ENCODE measurements at places on chromosomes 3 and 15. TPM values are rescaled to one million over a fixed set of nuclear protein-coding genes. Genes with fewer than 3 reads are reported as not detected.

Gene TMEM115
- total RNA-seq, result 23.9 TPM

Gene CCR3
- total RNA-seq, result 0.64 TPM

Gene CHDH
- total RNA-seq, result 32.4 TPM

Gene CSPG4
- 0.20 TPM for total RNA-seq

Gene MAPKBP1
- 16.2 TPM for total RNA-seq

Gene TGM4
- not detected for total RNA-seq

Gene OXTR
- 3.9 TPM for total RNA-seq

Gene MME
- total RNA-seq, result 0.52 TPM

Gene FSTL1
- total RNA-seq, result 1.4 TPM

DNA sequence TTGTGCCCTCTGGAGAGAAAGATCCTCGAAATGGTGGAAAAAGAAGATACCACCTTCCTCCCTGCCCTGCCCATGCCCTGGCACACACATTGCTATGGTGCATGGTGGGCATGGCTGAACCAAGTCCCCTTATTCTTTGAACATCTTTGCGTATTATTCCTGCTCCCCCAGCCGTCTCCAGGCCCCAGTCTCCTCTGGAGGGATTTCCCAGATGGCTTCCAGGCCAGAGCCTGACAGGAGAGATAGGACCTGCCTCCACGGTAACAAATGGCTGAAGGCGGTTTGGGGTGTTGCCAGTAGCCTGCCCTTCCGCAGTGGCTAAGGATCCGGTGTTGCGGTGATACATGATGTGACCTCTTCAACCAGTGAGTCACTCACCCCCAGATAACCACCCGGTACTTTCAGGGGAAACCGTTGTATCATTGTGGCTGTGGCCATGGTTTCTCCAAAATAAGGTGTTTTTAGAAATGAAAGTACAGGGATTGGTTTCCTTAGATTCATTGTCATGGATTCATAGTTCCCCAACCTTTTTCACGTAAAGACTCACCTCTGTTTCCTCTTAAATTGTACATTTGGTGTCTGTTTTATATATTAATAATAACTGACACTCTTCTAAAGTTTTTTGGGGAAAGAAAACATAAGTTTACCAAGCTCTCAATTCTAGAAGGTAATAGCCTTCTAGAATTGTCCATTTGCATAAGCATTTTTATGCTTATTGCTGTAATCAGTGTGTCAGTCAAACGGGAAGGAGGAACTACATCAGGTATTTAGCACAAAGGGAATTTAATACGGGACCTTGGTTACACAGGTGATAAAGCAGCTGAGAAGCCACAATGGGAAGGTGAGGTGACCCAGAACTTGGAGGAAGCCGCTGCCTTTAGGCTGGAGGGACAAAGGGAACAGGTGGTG is 25.9 kb downstream of the SMAD3 start:
- no peak for DNase-seq
- no peak overlapping the region for H3K4me3 ChIP-seq
- H3K27ac ChIP-seq, result no peak overlapping the region

- no peaks in the 10 kb centered on the region for H3K27me3 ChIP-seq
- no peak for DNase-seq
- no peaks in the 10 kb centered on the region for H3K36me3 ChIP-seq
- no peak overlapping the region for H3K4me3 ChIP-seq
Observed at GRCh38 chr3:171695426-171695825, 114.9 kb downstream of the PLD1 start.

GRCh38 chr15:64694816-64695215 is 80.6 kb downstream of the RBPMS2 start:
- peaks cover 2% of the 10 kb centered on the region for H3K36me3 ChIP-seq
- peaks cover 5% of the 10 kb centered on the region for H3K4me1 ChIP-seq
- no peak overlapping the region for H3K4me3 ChIP-seq
- no peaks in the 10 kb centered on the region for H3K27me3 ChIP-seq

GRCh38 chr15:78155355-78155939 is 6.3 kb downstream of the IDH3A start:
- no peak for DNase-seq
- H3K36me3 ChIP-seq, result no peaks in the 10 kb centered on the region
- H3K27me3 ChIP-seq, result no peaks in the 10 kb centered on the region
- H3K4me3 ChIP-seq, result no peak overlapping the region
- no peaks in the 10 kb centered on the region for H3K4me1 ChIP-seq

DNA sequence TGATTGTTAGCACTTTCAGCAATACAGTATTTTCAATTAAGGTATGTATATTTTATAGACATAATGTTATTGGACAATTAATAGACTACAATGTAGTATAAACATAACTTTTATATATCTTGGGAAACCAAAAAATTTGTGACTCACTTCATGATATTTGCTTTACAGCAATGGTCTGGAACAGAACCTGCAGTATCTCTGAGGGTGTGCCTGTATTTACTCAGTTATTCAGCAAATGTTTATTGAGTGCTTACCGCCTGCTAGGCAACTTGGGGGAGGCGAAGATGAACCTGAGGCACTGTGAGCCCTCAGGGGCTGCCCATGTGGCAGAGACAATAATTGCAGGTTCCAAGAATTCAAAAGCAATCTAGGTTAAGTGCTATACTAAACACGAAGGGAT is 144.8 kb downstream of the GABRB3 start:
- H3K36me3 ChIP-seq, result no peaks in the 10 kb centered on the region
- no peak for DNase-seq
- no peak overlapping the region for H3K27ac ChIP-seq
- H3K4me1 ChIP-seq, result no peaks in the 10 kb centered on the region

- no peaks in the 10 kb centered on the region for H3K27me3 ChIP-seq
- H3K4me1 ChIP-seq, result no peaks in the 10 kb centered on the region
- DNase-seq, result no peak
Observed at GRCh38 chr15:88835119-88835518, 31.9 kb downstream of the ACAN start.

GRCh38 chr3:140290105-140290504 is 355.1 kb downstream of the CLSTN2 start:
- H3K4me1 ChIP-seq, result no peaks in the 10 kb centered on the region
- H3K4me3 ChIP-seq, result no peak overlapping the region

GRCh38 chr3:134517791-134518190 is 31.9 kb downstream of the CEP63 start:
- no peak overlapping the region for H3K4me3 ChIP-seq
- no peak for DNase-seq
- H3K4me1 ChIP-seq, result peaks cover 8% of the 10 kb centered on the region
- H3K36me3 ChIP-seq, result no peaks in the 10 kb centered on the region
- no peak overlapping the region for H3K27ac ChIP-seq
- H3K27me3 ChIP-seq, result no peaks in the 10 kb centered on the region

DNA sequence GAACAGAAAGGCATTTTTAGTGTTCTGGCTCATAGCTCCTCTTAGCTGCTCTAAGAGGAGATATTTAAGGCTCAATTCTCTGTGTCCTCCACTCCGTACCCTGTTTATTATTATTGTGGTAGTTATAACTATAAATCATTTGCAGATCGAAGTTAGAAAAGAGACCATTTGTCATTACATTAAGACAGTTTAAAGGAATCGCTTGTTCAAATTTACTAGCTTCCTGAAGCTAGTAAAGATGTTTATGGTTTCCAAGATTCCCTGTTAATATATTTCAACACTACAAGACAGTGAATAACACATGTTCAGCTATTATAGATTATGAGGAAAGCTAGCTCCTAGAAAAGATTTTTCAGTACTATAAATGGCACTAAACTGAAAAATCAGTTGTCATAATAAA is 12.6 kb downstream of the ATXN7 start:
- no peak overlapping the region for H3K4me3 ChIP-seq
- H3K4me1 ChIP-seq, result peaks cover 12% of the 10 kb centered on the region
- no peak for DNase-seq
- H3K36me3 ChIP-seq, result no peaks in the 10 kb centered on the region
- H3K27ac ChIP-seq, result no peak overlapping the region

GRCh38 chr3:127697551-127698240 is 24.9 kb downstream of the ABTB1 start:
- peak; percentile 73 for DNase-seq
- H3K27me3 ChIP-seq, result no peaks in the 10 kb centered on the region
- no peak overlapping the region for H3K4me3 ChIP-seq
- no peaks in the 10 kb centered on the region for H3K4me1 ChIP-seq

DNA sequence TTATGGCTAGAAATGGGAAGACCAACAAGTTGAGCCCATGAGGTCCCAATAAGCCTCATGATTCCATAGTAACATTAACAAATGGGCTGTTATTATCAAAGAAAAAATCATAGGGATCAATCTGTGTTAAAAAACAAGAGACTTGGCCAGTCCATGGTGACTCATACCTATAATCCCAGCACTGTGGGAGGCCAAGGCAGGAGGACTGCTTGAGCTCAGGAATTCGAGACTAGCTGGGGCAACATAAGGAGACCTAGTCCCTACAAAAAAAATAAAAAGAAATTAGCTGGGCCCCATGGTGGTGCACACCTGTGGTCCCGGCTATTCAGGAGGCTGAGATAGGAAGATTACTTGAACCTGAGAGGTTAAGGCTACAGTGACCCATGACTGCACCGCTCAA is 124.8 kb downstream of the DMXL2 start:
- DNase-seq, result no peak
- H3K36me3 ChIP-seq, result no peaks in the 10 kb centered on the region
- H3K4me1 ChIP-seq, result 0 out of 2 replicates have a peak, but pooled peaks cover 2% of the 10 kb centered on the region
- H3K4me3 ChIP-seq, result no peak overlapping the region
- no peak overlapping the region for H3K27ac ChIP-seq

DNA sequence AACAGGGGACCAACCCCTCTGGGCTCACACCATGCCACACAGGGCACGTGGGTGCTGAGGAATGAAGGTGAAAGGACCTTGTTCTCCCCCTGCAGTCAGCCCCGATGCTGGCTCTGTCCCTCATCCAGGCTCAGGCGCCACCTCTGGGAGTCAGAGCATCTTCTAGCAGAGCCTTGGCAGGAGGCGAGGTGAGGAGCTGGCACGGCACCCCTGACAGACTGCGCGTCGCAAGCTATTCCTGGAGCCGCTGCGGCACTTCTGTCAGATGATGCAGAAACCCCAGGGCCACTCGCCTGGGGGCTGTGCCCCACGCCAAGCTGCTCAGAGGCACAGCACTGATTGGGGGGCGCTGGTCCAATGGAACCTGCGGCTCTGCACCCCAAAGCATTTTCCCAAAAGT is 62.0 kb downstream of the MGLL start:
- H3K4me1 ChIP-seq, result no peaks in the 10 kb centered on the region
- no peak overlapping the region for H3K4me3 ChIP-seq
- H3K27ac ChIP-seq, result no peak overlapping the region
- H3K36me3 ChIP-seq, result no peaks in the 10 kb centered on the region
- H3K27me3 ChIP-seq, result no peaks in the 10 kb centered on the region
- no peak for DNase-seq

DNA sequence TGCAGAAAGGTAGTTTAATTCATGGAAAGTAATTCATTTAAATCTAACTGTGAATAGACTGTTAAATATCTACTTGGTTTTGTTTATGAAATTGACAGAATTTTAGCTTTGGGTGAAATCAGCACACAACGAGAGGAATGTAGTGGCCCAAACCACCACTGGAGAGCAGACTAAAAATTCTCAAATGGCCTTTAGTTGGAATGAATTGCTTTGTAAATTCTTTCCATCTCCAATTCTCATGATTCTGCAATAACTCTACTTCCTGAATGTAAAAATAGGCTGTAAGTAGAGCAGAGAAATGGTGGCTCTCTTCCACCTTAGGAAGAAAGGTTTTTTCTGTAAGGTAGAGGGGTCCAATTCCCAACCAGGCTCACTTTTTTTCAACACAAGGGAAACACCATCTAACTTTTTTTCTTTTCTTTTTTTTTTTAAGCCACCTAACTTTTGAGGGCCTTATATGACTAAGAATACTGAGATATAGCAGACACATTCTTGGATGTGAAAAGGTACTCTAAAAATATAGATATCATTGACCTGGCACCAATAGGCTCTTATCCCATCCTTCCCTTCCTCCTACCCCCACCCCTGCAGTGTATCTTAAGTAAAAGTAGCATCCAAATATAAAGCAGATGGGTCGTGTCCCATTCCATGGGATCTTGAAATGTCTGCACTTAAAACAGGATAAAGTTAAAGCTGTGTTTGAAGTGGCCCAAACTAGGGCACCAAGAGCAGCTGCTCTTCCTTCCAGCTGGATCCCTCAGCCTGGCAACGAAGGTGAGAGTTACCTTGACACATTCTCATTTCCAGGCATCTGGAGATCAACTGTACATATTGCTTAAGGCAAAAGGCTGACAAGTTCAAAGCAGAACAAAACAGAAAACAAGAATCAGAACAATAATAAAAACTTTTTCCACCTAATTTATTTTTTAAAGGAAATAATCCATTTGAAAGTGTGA is 194.1 kb downstream of the TPRG1 start:
- H3K4me1 ChIP-seq, result peaks cover 10% of the 10 kb centered on the region
- H3K27me3 ChIP-seq, result no peaks in the 10 kb centered on the region
- H3K36me3 ChIP-seq, result no peaks in the 10 kb centered on the region
- no peak overlapping the region for H3K27ac ChIP-seq
- H3K4me3 ChIP-seq, result no peak overlapping the region

GRCh38 chr3:152321955-152322377 is 53.2 kb downstream of the MBNL1 start:
- H3K27me3 ChIP-seq, result no peaks in the 10 kb centered on the region
- H3K27ac ChIP-seq, result no peak overlapping the region
- H3K36me3 ChIP-seq, result no peaks in the 10 kb centered on the region
- no peak overlapping the region for H3K4me3 ChIP-seq

DNA sequence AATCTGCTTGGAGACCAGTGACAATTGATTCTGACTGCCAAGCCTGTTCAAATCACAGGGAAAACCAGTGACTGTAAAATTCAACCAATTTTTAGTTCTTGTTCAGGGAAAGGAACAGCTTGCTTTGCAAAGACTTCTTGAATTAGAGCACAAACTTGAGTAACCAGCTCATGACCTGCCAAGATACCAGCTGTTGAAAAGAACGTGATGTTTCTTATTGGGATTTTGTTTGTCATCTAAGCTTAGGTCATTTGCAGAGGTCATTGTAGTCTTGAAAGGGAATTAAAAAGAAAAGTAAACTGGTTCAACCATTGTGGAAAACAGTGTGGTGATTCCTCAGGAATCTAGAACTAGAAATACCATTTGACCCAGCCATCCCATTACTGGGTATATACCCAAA is 428.2 kb downstream of the GRM7 start:
- H3K4me3 ChIP-seq, result no peak overlapping the region
- no peak for DNase-seq
- no peak overlapping the region for H3K27ac ChIP-seq
